ENCODE measurements at places on chromosomes 4 and X.
A peak's percentile ranks its signal among the peaks of the same experiment; 100 is the strongest.

- DNase-seq = no peak
Measured at GRCh38 chrX:111857534-111858060, 18.4 kb upstream of the TRPC5OS start.

GRCh38 chr4:6425336-6425735, 47.1 kb downstream of the PPP2R2C start:
- DNase-seq = no peak

GRCh38 chrX:97854086-97854485, 970.4 kb downstream of the RPA4 start:
- DNase-seq = no peak

DNA sequence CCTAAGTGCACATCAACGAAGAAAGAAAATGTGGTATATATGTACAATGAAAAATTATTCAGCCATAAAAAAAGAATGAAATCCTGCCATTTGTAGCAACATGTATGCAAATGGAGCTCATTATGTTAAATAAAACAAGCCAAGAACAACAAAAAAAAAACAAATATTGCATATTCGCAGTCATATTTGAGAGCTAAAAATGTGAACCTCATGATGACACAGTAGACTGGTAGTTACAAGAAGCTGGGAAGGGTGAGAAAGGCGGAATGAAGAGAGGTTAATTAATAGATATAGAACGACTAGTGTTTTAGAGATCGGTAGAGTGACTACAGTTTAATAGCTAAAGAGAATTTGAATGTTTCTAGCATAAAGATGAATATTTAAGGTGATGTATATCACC, 89.2 kb downstream of the PDS5A start:
- DNase-seq = no peak

DNA sequence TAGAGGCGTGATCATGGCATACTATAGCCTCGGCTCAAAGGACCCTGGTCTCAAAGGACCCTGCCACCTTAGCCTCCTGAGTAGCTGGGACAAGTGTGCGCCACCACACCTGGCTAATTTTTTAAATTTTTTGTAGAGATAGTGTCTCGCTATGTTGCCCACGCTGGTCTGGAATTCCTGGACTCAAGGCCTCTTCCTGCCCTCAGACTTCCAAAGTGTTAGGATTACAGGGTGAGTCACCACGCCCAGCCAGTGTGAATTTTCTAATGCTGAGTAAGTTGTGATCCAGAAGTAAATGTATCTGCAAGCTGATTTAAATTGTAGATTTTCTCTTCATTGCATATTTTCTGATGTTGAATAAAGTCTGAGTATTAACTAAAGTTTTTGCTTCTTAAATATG, 2.6 kb upstream of the ZNF674 start:
- DNase-seq = no peak

- DNase-seq = peak; percentile 90
Measured at GRCh38 chr4:75629239-75629638, 1.1 kb downstream of the CDKL2 start.

DNA sequence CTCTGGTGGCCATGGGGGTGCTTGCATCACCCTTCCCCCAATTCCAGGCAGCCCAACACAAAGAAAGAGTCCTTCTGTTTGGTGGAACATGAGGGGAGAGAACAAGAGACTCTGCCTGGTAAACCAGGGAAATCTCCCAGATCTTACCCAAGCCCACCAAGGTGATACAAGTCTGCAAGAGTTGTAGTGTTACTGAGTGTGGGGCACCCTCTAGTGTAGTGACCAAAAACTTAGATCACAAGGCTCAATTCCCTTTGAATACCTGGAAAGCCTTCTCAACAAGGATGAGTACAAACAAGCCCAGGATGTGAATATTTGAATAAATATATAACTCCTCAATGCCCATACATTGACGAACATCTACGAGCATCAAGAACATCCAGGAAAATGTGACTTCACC, 64.7 kb downstream of the IL13RA2 start:
- DNase-seq = no peak

- no peak for DNase-seq
Measured at GRCh38 chr4:108901291-108901690, 138.4 kb upstream of the ETNPPL start.

DNA sequence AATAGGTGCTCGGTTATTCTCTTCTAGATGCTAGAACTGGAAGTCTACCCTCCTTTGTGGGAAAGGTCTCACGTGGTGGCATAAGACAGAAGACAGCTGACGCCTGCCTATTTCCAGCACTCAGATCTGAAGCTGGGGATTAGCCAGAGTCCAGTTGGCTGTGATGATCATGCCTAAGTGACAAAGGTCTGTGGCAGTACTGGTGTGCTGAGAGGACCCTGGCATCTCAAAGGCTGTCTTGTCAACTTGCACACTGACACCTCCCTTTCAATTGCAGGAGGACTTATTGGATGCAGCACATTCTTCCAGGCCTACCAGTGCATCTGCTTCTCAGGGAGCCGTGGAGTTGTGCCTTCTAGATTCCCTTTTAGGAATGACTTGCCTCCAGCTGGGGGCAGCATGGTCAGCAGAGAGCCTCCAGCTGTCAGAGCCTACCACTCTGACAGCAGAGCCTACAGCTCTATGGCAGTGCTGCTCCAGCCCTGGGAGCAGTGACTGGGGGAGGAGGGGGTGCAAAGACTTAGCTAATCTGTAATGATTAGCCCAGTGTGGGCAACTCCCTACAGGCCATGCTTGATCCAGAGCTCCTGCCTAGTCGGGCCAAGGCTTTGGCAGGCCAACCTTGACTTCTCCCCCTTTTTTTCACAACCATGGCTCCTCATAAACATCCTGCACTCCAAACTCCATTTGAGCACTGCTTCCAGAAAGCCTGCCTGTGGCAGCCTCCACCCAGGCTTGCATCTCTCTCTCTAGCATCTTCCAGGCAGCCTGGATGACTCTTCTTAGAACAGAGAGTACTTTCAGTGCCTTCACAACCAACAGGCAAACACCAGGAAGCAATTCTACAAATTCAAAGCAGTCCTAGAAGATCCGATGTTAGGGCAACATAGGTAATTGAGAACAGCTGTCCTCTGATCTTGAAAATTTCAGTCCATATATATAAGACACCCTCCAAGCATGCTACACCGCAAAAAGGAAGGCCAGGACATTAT, 13.8 kb upstream of the FGFBP2 start:
- no peak for DNase-seq

DNA sequence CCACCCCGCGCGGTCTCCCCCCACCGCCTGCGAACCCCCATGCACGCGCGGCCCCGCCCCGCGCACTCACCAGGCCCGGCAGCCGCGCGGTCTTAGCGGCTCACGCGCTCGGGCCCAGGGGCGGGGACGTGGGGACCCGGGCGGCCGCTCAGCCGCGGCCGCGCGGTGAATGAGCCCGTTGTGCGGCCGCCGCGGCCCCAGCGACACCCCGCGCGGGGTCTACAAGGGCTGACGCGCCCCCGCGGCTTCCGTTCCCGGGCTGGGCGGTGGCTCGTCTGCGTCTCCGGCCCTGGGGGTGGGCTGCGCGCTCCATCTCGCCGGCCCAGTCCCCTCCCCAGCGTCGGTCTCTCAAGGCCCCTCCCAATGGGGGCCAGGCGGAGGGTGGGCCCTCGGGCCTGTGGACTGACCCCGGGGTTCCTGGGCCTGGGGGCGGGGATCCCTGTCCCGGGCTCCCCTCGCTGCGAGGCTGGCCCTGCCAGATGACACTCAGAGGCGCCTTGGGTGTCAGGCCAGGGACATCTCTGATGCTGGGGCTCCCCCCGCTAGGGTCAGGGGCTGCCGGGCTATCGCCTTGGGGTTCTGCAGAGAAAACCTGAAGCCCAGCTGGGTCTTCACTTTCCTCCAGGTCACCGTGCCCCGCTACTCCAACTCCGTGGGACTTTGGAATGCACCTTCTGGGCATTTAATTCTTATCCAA, 4.3 kb upstream of the SLC26A1 start:
- DNase-seq = no peak

- DNase-seq = no peak
Measured at GRCh38 chr4:153449338-153449737, 16.8 kb upstream of the TMEM131L start.

DNA sequence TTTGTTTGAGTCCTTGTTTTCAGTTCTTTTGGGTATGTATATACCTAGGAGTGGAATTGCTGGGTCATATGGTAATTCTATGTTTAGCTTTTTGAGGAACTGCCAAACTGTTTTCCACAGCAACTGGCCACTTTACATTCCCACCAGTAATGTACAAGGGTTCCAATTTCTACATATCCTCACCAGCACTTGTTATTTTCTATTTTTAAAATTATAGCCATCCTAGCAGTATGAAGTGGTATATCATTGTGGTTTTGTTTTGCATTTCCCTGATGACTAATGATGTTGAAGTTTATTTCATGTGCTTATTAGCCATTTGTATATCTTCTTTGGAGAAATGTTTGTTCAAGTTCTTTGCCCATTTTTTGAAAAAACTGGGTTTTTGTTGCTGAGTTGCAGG, 39.6 kb downstream of the TMEM164 start:
- no peak for DNase-seq

DNA sequence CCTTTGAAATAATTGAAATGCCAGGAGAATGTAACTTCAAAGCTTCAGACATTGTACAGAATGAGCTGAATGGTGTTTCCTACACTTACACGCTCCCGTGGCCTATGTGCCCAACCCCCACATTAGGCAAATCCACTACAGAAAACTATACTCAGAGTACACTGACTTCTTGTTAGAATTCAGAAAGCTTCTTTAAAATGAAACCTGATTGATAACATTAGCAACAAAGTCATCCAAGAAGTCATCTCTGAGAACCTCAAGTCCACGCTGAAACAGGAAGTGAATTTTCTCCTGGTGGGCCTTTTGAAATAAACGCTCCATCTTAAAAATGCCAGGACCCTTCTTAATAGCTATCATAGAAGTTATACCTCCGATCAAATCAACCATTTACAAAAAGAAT, 136.3 kb downstream of the TSPAN5 start:
- no peak for DNase-seq

- no peak for DNase-seq
Measured at GRCh38 chr4:78922207-78922606, 17.0 kb downstream of the PAQR3 start.

GRCh38 chr4:7753271-7753670, 186.4 kb downstream of the AFAP1 start:
- no peak for DNase-seq

DNA sequence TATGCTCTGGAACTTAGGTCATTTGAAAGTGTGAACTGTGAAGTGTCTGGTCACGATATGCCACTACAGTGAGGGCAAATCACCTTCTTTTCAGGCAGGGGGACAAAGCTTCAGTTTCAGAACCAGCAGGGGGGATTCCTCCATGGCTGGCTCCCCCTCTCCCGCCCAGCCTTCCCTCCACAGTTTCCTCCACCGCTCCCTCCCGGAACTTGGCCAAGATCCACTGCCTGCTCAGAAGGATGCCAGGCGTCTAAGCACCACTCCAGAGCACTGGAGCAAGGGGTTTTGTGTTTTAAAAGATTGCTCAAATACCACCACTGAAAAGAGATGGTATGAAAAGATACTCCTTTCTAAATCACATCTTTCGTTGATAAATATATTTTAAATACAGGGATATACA, 126.9 kb downstream of the ELOVL6 start:
- no peak for DNase-seq

DNA sequence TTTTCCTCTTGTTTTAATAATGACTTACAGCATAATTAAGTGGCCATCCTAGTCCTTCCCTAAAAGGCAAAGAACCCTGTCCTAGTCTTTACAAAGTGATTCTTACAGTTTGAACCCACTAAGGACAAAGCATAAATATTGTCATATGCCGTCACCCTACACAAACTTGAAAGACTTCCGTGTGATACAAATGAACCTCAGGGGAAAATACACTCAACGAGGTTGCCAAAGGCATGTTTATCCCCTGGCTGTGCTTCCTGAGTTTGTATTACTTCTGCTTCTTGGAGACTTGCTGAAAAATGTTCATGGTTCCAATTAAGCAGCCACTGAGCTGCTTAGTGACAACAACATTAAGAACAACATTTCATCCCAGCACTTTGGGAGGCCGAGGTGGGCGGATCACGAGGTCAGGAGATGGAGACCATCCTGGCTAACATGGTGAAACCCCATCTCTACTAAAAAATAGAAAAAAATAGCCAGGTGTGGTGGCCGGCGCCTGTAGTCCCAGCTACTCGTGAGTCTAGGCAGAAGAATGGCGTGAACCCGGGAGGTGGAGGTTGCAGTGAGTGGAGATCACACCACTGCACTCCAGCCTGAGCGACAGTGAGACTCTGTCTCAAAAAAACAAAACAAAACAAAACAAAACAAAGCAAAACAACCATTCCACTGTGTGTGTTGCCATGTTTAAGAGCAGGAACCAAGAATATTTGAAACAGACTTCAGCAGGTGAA, 16.2 kb downstream of the RASSF6 start:
- DNase-seq = no peak

- no peak for DNase-seq
Measured at GRCh38 chrX:123475068-123475724, 257.7 kb downstream of the THOC2 start.

GRCh38 chrX:45903781-45904201, 641.4 kb downstream of the ZNF674 start:
- peak; percentile 79 for DNase-seq

DNA sequence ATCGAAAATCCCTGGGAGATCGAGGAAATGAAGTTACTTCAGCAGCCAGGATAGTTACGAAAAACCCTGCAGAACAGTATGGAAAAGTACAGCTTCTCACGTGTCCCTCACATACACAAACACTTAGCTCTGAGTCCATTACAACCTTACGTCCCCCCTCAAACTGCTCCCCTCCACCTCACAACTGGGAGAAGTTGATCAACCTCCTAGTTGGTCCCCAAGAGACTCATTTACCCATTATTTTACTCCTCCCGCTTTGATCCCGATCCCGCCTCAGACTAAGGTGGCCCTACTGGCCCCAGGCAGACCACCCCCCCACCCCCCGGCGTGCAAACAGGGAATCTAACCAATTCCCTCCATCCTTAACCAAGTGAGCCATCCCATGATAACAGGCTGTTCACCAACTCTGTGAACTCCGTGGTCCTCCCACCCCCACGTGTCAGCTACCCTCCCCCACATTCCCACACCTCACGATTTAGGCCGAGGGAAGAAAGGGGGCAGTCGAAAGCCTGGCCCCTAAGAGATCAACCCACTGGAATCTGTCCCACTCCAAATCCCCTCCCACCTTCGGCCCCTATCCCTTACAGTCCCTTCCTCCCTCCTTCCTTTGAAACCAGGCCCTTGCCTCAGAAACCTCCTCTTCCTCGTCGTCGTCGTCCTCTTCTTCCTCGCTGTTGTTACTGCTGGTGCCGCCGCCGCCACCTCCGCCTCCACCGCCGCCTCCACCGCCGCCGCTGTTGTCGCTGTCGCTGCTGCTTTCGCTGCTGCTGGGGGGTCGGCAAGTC, 755 bp downstream of the ANKRD17 start:
- peak; percentile 58 for DNase-seq

DNA sequence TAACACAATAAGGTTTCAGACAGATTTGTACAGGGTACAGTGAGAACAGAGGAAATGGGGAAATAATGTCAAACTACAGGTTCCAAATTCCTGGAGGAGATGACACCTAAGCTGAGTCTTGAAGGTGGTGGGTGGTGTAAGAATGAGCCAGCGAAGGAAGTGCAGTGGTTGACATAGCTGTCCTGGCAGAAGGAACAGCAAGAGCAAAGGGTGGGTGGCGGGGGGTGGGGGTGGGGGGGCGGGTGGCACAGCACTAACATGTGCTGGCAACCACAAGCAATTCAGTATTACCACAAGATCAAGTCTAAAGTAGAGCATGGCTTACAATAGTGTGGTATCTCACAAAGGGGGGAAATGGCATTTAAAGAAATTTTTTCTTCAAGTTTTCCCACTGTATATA, 13.1 kb upstream of the G3BP2 start:
- no peak for DNase-seq

All from NCI-H510A treated with DMSO at 0.1 percent for 48 hours (cell line).